Bronchial smooth muscle cell (primary cell): ENCODE measurements at places on chromosomes 4 and X. TPM values are rescaled to one million over a fixed set of nuclear protein-coding genes. Genes with fewer than 3 reads are reported as not detected.

LGI2 gene
- total RNA-seq: under 0.01 TPM in 1 of 2 replicates, not detected in the other

ANOS1 gene
- 0.26 TPM in 1 of 2 replicates, not detected in the other for total RNA-seq

SSX2B gene
- total RNA-seq: not detected in 2 replicates

BCLAF3 gene
- total RNA-seq: 5.9 and 6.3 TPM in 2 replicates
